GM12864 (cell line): ENCODE measurements at places on chromosomes 2 and 18.
A peak's percentile ranks its signal among the peaks of the same experiment; 100 is the strongest.

GRCh38 chr2:86648681-86649080, 25.0 kb upstream of the RNF103 start:
- DNase-seq = no peak

GRCh38 chr2:142598846-142599245, 278.6 kb upstream of the KYNU start:
- DNase-seq = no peak

GRCh38 chr2:26681656-26682055, 10.9 kb upstream of the KCNK3 start:
- DNase-seq = no peak

DNA sequence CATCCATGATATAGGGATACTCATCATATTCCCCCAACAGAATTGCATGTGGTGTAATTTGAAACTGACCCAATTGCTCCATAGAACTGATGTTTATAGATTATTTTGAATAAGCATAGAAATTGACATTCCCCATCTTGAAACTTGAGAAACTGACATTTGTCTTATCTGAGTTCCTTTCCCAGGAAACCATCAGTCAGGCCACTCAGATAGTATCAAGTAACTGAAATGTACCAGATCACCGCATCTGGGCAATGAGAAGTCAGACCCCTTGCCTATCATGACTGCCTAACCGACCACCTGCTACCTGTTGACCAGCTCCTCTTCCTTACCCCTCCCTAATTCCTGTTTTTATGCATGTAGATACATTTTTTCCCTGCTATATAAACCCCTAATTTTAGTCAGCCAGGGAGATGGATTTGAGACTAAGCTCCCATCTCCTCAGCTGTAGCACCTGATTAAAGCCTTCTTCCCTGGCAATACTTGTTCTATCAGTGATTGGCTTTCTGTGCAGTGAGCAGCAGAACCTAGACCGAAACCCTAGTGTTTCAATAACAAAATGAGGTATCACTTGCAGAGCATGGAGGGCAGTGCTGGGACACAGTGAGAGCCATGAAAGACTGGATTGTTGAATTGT, 274.5 kb downstream of the LPIN1 start:
- DNase-seq = no peak

GRCh38 chr2:232681527-232681926, 15.6 kb upstream of the GIGYF2 start:
- DNase-seq = no peak

GRCh38 chr2:207768168-207768865, 1.4 kb downstream of the FZD5 start:
- DNase-seq = no peak

GRCh38 chr2:177117755-177118154, 94.8 kb upstream of the HNRNPA3 start:
- no peak for DNase-seq

GRCh38 chr18:44844486-44844885, 163.8 kb downstream of the SETBP1 start:
- no peak for DNase-seq

DNA sequence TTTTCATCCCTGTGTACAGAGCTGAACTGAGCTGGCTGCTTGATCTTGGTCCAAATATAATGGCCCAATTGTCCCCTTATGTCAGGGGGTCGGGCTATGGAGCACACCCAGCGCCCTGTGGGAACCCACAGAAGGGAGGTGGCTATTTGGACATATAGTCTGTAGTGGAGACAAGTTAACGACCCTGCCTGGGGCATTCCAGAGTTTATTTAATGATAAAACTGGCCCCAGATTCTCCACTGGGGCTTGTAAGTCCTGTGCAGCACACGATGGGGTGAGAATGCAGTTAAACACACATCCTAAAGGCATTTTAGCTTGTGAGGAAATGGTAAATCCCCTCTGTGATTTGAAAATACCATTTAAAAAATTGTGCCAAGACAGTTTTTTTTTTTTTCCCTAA, 72.9 kb downstream of the QPCT start:
- no peak for DNase-seq

GRCh38 chr18:51438797-51439350, 241.4 kb upstream of the MEX3C start:
- no peak for DNase-seq

DNA sequence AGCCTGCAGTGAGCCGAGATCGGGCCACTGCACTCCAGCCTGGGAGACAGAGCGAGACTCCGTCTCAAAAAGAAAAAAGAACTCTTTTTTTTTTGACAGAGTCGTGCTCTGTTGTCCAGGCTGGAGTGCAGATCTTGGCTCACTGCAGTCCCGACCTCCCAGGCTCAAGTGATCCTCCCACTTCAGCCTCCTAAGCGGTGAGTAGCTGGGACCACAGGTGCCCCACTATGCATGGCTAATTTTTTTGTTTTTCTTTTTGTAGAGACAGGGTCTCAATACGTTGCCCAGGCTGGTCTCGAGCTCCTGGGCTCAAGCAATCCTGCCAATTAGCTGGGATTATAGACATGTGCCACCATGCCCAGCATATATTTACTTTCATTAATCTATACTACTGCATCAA, 12.5 kb upstream of the INO80D start:
- no peak for DNase-seq

GRCh38 chr2:54666131-54666633, 57.3 kb upstream of the EML6 start:
- DNase-seq = no peak

GRCh38 chr2:100632037-100632436, 69.2 kb downstream of the PDCL3 start:
- no peak for DNase-seq

DNA sequence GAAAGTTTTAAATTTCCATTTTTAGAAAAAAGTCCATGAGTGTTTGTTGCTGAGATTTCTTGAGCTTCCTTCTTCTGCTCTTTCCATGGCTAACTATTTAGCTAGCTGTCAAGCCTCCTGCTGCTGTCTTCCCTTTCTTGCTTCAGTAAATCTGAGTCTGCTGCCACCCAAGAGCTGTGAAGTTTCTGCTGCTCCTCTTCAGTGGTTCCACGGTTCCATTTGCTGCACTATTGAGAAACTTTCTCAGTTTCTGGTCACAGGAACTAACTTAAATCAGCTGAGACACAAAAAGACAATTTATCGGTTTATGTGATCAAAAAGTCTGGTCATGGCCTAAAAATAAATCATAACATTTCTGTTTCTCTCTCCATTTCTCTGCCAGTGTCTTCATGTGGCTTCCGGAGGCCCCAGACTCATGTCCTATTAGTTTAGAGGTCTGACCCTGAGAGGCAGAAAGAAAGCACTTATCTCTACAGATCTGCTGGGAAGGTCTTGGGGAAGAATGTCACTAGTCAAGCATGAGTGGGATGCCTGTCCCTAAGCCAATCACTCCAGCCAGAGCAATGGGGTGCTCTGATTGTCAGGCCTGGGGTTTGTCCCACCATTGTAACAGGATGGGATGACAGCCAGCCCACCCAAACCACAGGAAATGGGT, 73.0 kb upstream of the ARL4C start:
- DNase-seq = no peak

DNA sequence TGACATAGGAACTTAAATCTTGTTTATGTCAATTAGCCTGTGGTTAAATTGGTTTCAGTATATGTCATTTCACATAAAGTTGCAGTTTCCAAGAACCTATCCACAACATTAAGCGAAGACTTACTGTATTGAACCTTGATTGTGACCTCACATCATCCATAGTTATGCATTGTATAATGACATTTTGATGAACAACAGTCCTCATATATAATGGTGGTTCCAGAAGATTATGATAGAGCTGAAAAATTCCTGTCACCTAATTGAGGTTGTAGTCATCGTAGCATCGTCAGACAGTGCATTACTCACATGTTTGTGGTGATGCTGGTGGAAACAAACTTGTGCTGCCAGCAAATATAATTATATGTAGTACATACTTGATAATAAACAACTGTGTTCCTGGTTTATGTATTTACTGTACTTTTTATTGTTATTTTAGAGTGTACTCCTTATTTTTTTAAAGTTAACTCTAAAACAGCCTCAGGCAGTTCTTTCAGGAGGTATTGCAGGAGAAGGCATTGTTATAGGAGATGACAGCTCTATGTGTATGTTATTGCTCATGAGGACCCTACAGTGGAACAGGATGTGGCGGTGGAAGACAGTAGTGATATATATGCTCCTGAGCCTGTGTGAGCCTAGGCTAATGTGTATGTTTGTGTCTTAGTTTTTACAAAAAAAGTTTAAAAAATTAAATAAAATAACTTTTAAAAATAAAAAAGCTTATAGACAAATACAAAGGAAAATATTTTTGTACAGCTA, 56.6 kb downstream of the UBE2E3 start:
- no peak for DNase-seq

- DNase-seq = no peak
Observed at GRCh38 chr18:64090876-64091275, 58.0 kb downstream of the LINC00305 start.

GRCh38 chr2:156380117-156380645, 47.7 kb upstream of the NR4A2 start:
- peak; percentile 22 for DNase-seq

GRCh38 chr2:170404846-170405245, 226.9 kb downstream of the MYO3B start:
- DNase-seq = no peak

- no peak for DNase-seq
Observed at GRCh38 chr2:173311844-173312606, 42.6 kb upstream of the CDCA7 start.

- DNase-seq = no peak
Observed at GRCh38 chr2:8254791-8255447, 426.9 kb upstream of the ID2 start.

DNA sequence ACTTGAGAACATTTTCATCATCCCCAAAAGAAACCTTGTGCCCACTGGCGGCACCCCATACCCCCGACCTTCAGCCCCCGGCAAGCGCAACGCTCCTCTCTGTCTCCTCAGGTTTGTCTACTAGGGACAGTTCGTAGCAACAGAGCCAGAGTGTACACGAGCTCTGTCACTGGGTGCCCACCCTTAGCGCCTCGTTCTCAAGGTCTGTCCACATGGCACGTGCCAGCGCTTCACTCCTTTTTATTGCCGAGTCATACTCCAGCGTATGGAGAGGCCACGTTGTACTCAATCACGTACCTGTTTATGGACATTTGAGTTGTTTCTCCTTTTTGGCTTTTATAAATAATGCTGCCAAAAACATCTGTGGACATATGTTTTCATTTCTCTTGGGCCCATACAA, 30.3 kb upstream of the GPC1 start:
- no peak for DNase-seq

GRCh38 chr2:238894226-238894949, 46.5 kb downstream of the TWIST2 start:
- no peak for DNase-seq

DNA sequence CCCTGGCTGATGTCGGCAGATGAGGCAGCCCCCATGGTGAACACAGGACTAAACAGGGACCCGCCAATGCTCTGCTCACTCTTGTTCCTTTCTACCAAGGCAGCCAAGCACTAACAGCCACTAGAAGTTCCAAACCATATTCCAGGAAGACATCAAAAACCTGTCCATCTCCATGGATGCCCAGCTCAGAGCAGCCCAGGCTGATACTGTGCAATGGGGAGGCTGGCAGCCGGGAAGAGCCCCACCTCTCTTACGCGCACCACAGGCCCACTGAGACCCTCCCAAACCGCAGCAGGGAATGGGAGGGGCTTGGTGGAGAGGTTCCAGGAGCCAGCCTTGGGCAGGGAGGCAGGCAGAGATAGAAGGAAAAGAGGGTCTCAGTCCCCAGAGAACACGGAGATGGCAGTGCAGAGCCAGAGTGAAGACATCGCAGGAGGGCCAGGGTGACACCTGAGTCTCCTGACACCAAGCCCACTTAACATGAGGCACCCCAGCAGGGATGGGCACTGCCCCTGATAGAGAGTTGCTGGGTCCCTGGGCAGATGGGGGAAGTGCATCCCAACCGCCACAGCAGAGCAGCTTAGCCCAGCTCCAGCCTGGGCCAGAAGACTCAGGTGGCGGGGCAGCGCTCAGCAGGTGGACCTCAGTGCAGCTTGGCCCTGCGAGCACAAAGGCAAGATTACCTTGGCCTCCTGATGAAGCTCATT, 3.4 kb downstream of the HS6ST1 start:
- DNase-seq = no peak

- no peak for DNase-seq
Observed at GRCh38 chr2:54486766-54487165, 30.6 kb downstream of the SPTBN1 start.

DNA sequence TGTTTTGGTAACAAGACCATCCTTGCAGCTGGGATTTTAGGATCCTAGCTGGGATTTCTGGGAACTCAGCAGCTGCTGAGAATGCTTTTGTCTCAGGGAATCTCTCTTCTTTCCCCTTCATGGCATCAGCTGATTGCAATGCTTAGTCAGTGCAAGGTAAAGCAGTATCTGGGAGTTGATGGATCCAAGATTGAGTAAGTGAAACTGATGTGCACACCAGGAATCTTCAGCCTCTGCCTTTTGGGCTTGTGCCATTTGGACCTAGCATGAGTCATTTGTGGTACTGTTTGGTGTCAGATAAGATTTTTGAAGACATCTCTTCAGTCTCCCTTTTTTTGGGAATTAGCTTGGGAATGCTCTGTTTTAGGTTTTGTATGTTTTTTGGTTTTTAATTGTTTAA, 363.3 kb upstream of the TFPI start:
- no peak for DNase-seq

- DNase-seq = no peak
Observed at GRCh38 chr18:24674200-24674599, 213.8 kb downstream of the HRH4 start.

GRCh38 chr2:143480601-143481236, 351.5 kb downstream of the ARHGAP15 start:
- DNase-seq = no peak

DNA sequence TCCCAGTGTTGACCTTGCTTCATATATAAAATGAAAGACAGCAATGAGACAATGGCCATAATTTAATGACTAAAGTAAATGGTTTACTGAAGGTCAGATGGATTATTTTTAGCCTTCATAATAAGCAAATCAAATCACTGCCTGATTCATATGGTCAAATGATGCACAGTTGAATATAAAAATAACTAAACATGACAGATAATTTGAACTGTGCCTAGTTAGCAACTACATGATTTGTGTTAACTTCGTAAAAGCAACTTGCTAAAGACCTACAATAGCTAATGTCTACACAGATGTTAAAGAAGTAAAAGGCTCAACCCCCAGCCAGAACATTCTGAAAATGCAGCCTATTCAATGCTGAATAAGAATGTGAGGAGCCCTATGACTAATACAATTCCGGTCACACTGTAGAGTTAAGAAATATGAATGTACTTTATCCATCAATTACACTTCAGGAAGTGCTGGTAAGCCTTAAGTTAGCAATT, 590.8 kb upstream of the CDH2 start:
- no peak for DNase-seq

GRCh38 chr2:241317391-241317790, 1.7 kb downstream of the SEPTIN2 start:
- no peak for DNase-seq

- peak; percentile 16 for DNase-seq
Observed at GRCh38 chr2:133561045-133561852, 7.0 kb downstream of the NCKAP5 start.
